ENCODE measurements at places on chromosomes 2 and 18. TPM values are rescaled to one million over a fixed set of nuclear protein-coding genes. Genes with fewer than 3 reads are reported as not detected.

DNA sequence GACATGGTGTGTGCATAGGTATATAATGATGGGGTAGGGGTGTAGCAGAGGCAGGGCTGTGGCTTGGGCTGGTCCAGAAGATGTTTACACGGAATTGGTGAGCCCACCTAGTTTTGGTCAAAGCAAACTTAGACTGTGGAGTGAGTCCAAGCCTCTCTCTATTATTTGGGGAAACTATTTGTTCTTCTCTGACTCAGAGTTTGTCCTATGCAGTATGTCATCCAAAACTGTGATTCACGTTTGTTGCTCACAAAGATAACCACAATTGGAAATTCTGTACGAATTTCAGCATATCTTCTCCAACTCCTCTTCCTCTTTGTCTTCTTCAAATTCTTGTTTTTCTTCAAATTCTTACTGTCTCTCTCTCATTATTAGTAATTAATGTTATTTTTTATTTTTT lies 292.9 kb downstream of the XIRP2 start:
- DNase-seq, result no peak

DNA sequence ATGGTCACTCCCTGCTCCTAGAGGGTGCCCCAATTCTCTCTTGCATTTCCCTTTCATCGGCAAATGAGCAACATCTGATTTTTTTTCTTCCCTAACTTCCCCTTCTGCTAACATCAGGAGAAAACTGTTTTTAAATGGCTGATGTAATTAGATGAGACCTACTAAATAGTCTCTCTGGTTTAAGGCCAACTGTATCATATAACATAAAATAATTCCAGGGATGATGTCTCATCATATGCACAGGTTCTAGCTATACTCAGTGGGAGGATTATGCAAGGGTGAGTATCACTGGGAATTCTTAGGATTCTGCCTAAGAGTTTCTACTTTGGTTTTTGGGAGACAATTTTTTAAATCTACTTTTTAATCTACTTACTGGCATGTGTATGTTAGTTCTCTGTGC lies 193.4 kb downstream of the PARD3B start:
- no peak for DNase-seq

DNA sequence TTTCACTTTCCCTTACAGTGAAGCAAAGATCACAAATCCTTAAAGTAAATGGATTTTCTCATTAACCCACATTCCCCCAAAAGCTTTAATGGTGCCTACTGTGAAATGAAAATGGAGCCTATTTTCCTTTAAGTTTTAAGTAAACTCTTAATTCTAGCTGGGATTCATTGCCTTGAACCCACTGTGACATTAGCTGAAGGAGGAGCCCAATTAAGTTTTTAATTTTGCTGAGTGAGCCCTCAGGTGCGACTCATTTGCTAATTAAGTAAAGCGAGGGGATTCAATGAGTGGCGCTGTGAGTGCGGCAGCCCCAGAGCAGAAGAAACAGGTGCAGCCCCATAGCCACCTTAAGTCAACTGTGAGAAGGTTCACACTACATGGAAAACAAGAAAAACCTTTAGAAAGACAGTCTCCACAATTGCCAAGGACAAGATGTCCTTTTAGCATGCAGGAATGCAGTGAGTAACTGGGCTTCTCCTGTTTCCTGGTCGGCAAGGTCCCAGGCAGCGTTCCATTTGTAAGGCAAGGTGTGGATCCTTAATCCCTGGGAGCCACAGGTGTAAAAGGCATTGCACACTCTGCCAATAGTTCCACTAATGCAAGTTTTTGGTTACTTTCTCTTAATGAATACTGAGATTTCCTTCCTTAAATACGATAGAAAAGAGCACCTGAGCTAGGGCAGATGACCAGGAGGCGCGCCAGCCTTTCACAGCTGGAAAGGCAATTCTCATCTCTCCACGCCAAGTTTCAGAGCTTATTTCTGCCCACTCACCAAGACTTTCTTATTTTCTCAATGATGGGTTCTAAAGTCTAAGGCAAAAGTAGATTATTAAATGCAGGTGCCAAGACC lies 87.7 kb downstream of the TMEM18 start:
- DNase-seq, result no peak

DNA sequence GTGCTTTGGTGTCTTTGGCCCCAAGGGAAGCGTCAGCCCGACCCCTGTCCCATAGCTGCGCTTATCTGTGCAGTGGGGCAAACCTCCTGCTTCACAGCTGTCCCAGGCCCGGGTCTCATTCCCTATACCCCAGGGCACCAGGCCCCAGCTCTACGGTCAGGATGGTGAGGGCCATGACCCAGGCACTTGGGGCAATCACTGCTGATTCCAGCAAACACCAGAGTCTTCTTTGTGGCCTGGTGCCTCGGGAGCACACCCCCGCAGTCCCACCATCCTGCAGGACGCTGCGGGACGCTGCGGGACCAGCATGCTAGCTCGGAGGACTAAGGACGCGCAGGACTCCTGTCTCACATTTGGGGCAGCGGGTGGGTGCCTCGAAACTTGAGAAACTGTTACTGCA lies 116.9 kb upstream of the HDAC4 start:
- DNase-seq, result no peak

DNA sequence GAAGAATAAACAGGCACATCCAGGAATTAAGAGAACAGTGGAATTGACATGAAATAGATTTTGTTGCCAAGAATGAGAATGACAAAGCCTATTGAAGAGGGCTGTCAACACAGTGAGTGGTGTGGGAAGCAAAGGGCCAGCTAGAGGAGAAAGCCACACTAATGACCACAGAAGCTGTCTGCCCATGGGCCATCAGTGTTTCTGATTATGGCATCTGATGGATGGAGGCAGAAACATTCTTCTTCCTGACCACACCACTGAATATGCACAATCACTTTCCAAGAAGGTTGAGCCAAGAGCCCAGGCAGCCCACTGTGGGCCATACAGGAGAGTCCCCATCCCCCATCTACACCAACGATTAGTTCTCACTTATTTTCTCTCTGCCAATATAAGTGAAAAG lies 146.0 kb upstream of the SH3BP4 start:
- DNase-seq, result no peak

- DNase-seq, result no peak
Measured at GRCh38 chr2:240615820-240616547, 9.3 kb upstream of the GPR35 start.

DNA sequence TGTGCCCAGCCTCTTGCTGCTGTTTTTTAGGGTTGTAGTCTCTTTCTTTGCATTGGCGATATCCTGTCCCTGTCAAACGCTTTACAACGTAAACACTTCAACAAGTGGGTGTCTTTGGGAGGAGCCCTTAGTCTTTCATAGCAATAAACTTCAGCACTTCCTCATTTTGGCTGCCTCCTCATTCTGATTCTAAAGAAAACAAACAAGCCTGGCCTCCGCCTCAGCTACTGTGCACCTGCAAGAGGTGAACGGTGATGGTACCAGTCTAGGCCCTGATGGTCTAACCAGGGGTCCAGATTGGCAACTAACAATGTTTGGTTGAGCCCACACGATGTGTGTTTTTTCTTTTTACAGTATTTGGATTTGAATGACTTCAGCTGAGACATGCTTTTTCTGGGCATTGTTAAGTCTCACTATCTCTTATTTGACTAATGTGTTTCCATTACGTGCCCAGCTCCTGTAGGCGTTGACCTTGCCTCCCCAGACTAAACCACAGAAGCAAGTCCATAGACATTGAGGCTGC lies 53.2 kb upstream of the CUL3 start:
- DNase-seq, result peak; percentile 7

GRCh38 chr2:190468814-190469569 lies 60.8 kb downstream of the MFSD6 start:
- no peak for DNase-seq

DNA sequence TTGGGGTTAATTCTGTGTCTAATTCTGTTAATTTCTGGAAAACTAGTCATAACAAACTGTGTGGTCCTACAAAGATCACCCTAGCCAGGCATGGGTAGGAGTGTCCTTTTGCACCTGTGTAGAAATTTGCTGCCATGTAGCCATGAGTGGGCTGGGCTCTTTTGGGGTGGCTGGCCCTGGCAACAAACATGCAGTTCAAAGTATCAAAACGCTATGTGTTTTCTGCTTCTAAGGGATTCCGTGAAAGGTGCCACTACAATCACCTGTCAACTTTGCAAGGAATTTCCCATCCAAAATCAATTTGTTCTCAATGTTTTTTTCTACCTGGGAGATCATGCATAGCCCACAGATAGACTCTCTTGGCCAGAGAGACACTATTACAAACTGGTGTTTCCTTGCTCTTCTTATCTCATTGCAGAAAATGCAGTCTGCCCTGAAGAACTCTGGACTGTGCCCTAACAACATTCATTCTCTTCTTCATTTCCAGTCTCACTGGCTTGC lies 537.7 kb upstream of the ID2 start:
- no peak for DNase-seq

GRCh38 chr2:58044145-58044544 lies 2.5 kb upstream of the VRK2 start:
- no peak for DNase-seq

DNA sequence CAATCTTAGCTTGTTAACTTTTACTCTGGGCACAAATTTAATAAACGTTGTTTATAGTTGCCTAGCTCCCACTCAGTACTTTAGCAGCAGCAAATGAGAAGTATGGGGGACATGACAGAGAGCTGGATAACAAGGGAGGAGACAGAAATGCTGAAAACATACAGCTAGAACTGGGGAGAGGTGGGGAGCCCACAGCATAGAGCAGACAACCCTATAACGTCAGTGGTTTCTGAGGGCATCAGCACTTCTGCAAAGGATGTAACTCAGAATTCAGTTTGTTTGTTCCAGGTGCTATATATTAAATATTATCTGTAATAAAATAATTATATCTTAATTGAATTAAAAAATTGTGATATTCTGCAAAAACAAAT lies 1098.7 kb upstream of the FANCL start:
- DNase-seq, result no peak

- DNase-seq, result no peak
Measured at GRCh38 chr2:19577723-19578122, 219.3 kb upstream of the OSR1 start.

DNA sequence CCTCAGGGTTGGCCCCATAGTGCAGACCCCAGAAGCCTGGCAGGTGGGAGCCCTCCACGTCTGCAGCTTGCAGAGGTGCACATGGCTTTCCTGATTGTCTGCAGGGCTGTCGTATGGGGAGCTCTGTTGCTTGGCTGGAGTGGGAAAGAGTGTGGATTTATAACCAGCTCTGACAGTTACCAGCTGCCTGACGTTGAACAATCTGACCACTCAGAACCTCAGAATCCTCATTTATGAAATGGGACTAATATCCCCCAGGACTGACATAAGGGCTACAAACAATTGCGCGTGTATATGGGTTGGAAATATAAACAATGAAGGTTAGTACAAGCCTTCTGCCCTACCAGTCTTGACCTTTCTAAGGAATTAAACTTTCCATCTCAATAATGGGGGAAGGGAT lies 13.9 kb upstream of the PXDN start:
- DNase-seq, result no peak

GRCh38 chr2:177281400-177282180 lies 17.1 kb upstream of the NFE2L2 start:
- no peak for DNase-seq

- DNase-seq, result no peak
Measured at GRCh38 chr18:40004246-40004645, 1950.8 kb upstream of the PIK3C3 start.

DNA sequence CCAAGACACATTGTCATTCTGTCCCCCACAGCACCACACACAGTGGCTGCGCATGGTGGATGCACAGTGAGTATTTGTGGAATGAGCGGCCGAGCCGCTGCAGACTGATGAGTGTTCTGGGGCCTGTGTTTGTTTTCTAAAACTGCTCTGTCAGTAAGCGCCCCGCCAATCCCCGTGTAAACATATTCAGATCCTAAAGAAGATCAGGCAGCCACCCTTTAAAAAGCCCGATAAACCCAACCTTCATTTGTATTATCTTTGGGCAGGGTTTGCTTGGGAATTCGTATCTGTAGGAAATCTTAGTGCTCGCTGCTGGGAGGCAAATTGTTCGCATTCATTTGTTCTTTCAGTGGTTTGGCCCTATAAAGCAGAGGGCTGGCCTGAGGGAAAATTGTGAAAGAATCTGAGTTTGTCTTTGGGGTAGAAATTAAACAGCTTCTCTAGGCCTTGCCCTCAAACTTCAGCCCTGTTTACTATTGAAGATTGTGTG lies 68.6 kb downstream of the TGOLN2 start:
- no peak for DNase-seq

- DNase-seq, result no peak
Measured at GRCh38 chr2:49002750-49003149, 151.6 kb downstream of the FSHR start.

- no peak for DNase-seq
Measured at GRCh38 chr2:215695861-215696260, 260.0 kb upstream of the FN1 start.

DNA sequence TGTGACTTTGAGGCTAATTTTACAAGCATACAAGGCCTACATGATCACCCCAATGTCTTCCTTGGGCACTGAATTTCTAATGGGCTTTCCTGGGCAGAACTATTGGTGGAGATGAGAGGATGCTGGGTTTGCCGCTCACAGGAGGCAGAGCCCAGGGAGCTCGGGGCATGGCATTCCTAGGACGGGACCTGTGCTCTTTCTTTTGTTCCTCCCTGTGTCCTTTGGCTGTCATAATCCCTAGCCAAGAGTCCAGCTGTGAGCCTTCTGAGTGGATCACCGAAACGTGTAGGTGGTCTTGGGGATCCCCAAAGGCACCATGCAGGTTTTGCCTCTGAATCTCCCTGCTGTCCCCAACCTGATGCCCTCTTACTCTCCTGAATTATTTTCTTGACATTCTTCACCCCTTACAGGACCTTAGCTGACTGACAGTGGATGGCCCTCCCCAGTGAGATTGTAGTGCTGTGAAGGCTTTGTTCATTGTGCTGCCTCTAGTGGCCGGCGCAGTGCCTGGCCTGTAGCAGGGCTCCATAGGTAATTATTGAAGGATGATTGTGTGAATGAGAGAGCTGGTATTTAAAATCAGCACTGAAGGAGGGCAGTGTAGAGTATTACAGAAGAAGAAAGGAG lies 221.9 kb downstream of the ZNF407 start:
- DNase-seq, result no peak

CGREF1 gene
- not detected for total RNA-seq

BOK gene
- not detected for total RNA-seq

TMEM182 gene
- 2.7 TPM for total RNA-seq

OTX1 gene
- not detected for total RNA-seq

CCL20 gene
- total RNA-seq, result 2.2 TPM

SAG gene
- total RNA-seq, result 0.22 TPM

HOXD4 gene
- not detected for total RNA-seq

CDH19 gene
- total RNA-seq, result not detected

HES6 gene
- 1.5 TPM for total RNA-seq
